NCI-H1092 treated with DMSO at 0.1 percent for 48 hours (cell line): ENCODE measurements at places on chromosomes 12 and 14.
A peak's percentile ranks its signal among the peaks of the same experiment; 100 is the strongest.

DNA sequence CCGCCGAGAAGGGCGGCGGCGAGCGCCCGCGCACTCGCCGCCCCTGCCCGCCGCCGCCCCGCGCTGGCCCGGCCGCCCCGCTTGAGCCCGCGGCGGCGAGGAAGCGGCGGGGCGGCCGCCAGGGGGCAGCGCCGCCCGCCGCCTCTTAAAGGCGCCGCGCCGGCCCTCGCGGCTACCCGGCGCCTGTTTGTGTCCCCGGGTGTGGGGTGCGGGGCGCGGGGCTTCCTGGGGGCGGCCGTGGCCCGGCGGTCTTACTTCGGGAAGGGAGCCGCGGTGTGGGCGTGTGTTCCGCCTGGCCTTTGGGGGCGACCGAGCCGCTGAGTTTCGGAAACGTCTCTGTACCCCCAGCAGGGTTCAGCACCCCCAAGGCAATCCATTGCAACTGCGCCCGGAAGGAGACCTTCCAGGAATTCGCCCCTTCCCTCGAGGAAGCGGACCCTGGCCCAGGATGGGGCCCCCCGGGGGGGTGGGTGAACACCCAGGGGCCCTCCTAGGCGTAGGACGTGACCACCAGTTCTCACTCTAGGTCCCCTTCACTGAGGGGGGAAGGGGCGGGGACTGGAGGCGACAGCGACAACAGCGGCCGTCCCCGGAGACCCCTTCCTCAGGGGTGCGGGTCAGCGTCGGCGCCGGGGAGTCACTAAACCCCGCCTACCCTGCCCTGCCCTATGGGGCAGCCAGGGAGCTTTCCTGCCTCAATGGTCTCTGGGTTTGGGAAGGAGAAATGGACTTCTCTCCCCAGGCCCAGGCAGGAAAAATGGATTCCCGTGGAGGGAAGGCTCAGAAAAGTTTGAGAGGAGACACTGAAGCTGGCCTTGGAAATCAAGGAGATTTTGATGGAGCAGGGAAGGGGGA, at the start of gene ITPK1:
Gene ITPK1, minus strand, starts transcription at position 105 of the 855 bp plus-strand sequence. CDS start 762 bp downstream, outside the sequence.
- DNase-seq, result peak; percentile 58

DNA sequence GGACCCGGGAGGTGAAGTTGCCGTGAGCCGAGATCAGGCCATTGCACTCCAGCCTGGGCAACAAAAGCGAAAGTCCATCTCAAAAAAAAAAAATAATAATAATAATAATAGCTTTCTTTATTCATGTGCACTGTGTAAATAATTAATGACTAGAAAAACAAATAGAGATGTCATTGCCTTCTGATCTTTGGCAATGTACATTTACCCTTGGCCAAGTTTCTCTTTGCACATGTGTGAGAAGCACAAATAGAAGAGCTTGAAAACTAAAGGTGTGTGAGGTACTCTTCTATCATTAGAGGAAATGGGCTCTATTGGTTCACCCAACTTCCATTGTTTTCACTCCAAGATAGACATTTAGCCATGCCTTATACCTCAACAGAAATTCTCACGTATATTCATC, 170.1 kb upstream of the PDZRN4 start:
- no peak for DNase-seq

DNA sequence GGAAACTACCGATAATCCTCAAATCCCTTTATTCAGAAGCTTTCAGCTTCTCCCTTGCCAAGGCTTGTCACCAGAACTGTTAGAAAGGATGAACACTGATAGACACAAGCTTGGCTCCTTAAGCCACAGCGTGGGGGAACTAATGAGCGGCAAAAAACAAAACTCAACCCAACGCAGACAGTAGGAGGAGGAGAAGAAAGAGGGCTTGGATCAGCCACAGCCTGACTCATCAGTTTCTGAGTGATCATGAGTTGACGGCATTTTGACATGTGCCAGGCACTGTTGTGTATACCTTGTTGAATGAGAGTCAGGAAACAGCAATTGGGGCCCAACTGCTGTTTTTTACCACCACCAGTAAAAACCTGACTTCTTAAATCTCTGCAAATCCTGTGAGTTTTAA, 23.7 kb downstream of the PLXNC1 start:
- DNase-seq, result no peak

DNA sequence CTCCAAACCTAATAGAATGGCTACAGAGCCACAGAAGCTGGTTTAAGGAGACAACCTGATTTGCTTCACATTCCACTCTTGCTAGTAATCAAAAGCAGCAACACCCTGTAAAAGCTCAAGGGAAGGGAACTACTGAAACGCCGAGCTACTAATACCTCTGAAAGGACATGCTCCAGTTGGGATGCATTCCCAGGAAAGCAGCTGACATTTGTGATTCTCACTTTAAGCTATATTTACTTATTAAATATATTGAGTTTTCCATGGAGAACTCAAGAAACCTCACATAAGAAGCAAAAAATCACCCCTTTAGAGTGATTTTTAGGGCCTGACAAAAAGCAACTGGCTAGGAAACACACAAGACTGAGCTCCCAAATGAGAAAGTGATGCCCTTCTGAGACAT, 1073.0 kb upstream of the FLRT2 start:
- no peak for DNase-seq

- peak; percentile 20 for DNase-seq
Measured at GRCh38 chr12:53171725-53172329, 8.7 kb upstream of the ZNF740 start.

DNA sequence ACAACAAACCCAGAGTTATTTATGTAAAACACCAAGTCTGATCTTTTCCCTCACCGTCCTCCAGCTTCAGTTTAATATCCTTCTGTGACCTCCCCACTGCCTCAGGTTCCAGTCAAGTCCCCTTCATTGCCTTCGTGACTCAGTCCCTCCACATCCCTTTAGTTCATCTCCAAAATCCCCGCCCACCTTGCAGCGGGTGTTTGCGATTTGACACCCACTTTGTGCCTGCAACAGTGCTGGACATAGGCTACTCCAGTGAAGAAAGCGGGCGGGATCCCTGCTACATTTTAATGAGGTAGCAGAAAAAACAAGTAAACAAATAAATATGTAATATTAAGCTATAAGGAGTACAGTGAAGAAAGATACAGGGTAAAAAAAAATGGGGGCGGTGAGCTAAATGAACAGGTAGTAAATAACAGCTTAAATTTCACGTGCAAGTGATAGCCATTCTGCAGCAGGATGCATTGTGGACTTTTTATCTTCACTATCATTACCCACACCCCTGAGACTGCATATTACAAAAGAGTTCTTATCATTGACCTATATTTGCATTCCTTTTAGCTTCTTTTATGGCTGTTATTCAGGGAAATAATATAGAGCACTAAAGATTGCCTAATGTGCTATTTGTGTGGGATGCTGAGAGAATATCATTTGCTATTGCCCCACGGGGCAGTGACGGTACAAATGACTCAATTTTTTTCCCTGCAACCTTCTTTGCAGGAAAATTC, 222.8 kb upstream of the NUDT4 start:
- no peak for DNase-seq

DNA sequence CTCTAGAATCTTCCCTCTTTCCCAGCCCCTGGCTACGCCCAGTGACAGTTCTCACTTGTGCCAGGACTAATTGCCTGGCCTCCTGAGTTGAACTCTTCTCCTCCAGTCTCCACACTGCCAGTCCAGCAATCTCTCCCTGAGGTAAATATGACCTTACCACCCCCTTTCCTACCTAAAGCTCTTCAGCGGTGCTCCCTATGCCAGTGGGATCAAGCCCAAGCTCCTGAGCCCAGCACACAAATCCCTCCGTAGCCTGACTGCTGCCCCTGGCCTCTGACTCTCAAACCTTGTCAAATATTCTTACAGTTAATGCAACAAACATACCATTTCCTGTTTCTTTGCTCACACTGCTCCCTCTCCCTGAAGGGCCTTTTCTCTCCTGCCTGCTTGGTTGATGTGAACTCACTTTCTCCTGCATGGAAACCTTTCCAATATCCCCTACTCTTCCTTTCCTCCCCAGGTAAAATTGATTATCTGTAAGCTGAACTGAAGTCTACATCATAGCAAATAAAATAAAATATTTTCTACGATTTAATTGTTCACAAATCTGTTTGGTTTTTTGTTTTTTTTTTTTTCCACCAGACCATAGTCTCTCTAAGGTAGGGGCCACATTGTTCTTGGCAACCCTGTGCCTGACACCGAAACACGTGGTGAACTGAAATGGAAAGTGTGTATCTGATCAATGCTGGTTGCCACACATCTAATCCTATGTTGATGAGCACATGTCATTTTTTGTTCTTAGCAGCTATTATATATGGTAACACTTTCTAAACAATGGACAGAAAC, 147.5 kb downstream of the SLC38A6 start:
- no peak for DNase-seq

- no peak for DNase-seq
Measured at GRCh38 chr12:109943811-109944210, 43.7 kb downstream of the TCHP start.

DNA sequence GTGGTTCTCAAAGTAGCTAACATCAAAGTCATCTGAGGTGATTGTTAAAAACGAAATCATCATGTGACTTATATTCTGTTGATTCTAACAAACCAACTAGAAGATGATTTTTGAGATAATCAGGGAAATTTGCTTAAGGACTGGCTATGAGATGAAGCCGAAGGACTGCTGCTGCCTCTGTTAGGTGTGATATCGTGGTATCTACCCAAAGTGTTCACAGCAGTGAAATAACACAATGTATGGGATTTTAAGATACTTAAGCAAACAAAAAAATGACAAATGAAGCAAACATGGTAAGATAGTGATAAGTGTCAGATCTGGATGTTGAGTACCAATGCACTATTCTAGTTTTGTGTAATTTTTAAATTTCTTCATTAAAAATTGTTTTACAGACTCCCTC, 59.1 kb downstream of the GXYLT1 start:
- no peak for DNase-seq

DNA sequence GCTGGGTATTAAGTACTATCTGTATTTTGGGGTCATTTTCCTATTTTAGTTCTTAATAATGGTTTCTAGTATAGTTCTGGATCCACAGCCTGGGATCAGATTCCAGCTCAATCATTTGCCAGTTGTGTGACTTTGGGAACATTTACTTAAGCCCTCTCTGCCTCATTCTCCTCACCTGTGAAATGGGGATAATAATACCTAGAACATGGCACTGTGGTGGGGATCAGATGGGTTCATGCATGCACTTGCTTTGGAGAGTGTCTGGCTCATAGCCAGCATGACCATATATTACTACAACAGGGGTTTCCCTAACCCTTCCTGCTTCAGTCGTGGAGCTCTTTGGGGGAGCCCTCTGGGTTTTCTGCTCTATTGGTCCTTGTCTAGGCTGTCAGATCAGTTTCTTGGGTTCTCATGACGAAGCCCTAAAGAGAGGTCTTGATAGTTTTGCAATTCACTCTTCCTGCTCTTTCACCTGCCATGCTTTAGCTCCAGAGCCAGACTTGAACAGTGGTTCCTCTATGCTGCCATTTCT, 34.1 kb upstream of the SMOC1 start:
- DNase-seq, result no peak

DNA sequence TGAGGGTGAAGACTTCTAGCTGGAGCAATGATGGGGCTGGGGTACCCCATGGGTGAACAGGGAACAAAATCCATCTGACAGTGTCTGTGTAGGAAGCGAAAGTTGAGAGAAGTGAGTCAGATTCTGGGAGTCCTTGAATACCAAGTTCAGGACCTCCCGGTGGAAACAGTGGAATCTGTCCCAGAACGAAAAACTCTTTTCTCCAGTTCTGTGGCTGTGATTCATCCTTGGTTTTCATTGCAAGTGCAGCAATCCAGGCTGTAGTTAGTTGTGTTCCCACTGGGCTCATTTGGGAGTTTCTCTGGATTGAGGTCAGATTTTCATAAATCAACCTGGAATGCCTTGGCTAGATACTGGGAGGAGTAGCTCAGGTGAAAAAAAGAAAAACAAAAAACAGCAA, 120.7 kb downstream of the C12orf75 start:
- no peak for DNase-seq

DNA sequence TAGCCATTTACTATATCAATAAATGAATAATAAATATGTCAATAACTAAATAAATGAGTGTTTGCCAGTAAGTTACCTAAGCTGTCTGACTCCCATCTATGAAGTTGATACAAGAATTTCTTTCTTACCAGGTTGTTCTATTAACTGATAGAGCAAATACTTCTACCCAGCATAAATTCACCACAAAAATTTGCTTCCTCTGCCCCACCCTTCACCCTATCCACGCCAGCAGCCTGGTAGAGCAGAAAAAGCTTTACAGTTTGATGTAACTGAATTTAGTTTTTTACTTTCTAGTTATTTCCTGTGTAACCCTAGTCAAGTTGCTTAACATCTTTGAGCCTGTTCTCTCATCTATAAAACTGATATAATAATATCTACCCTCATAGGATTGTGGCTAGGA, 94.9 kb upstream of the SLC16A7 start:
- no peak for DNase-seq

- peak; percentile 89 for DNase-seq
Measured at GRCh38 chr12:59086126-59086525, 165.8 kb upstream of the LRIG3 start.

GRCh38 chr12:51395283-51396230, 4.4 kb upstream of the GALNT6 start:
- DNase-seq, result no peak

GRCh38 chr12:114443607-114444421, 37.9 kb upstream of the TBX5 start:
- DNase-seq, result no peak

GRCh38 chr12:68905733-68906132, 27.2 kb downstream of the CPM start:
- no peak for DNase-seq

- no peak for DNase-seq
Measured at GRCh38 chr12:24595652-24596235, 353.2 kb downstream of the BCAT1 start.

GRCh38 chr12:127479256-127479655, 787.7 kb upstream of the TMEM132C start:
- no peak for DNase-seq

DNA sequence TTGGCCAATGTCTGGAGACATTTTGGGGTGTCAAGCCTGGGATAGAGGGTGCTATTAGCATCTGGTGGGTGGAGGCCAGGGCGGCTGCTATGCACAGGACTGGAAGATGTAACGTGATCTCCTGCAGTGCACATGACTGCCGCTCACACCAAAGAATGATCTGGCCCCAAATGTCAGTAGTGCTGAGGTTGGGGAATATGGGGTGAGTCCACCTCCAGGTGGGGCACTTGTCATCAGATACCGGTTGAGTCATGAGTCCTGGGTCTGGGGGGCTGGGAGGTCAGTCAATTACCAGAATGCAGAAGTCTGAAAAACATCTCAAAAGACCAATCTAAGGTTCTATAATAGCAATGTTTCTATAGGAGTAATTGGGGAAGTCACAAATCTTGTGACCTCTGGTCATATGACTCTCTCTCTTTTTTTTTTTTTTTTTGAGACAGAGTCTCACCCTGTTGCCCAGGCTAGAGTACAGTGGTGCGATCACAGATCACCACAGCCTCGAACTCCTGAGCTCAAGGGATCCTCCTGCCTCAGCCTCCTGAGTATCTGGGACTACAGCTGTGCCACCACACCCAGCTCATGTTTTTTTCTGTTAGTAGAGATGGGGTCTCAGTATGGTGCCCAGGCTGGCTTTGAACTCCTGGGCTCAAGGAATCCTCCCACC, 6.0 kb upstream of the SDSL start:
- DNase-seq, result no peak

GRCh38 chr12:65658360-65658759, 165.9 kb upstream of the HMGA2 start:
- no peak for DNase-seq
